Ascending aorta (tissue), 2 donors: ENCODE measurements at places on chromosomes 5 and 9.

- no peak for DNase-seq
Observed at GRCh38 chr5:180334176-180334575, 19.0 kb downstream of the GFPT2 start.

DNA sequence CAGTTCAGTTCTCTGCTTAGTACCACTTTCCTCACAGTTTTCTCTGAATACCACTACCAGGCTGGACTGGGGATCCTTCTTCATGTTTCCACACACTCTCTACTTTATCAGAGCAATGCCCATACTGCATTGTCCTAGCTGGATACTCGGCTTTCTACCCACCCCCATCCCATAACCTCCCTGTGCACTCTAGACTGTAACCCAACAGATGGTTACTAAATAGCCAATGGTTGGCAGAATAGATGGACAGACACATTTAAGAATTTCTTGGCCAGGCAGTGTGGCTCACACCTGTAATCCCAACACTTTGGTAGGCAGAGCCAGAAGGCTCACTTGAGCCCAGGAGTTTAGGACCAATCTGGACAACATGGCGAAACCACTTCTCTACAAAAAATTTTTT lies 22.8 kb downstream of the CDK5RAP2 start:
- no peak for DNase-seq

DNA sequence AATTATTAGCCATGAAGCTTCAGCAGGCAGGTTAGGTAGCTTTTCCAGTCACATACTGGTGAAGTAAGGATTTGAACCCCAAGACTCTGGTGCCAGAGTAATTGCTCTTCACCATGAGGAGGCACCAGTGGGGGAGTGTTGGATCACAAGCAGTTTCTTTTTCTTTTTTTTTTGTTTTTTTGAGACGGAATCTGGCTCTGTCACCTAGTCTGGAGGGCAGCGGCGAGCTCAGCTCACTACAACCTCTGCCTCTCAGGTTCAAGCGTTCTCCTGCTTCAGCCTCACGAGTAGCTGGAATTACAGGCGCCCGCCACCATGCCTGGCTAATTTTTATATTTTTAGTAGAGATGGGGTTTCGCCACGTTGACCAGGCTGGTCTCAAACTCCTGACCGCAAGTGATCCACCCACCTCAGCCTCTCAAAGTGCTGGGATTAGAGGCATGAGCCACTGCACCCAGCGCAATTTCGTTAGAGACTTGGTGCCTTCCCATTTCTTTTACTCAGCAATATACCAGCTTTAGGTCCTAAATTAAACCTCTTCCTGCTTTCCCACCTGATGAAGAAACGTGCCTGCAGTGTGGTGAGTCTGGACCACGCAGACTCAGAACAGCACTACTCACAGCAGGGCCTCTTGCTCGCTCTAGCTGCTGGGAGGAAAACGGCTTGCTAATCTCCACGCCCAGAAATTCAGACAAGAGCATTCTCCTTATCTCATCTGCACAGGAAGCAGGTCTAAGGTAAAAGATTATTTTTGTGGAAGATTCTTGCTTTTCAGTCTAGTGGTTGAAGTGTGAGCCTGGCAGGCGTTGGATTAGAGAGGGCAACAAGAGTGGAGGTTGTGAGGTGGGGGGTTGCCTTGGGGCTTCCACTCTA lies at the start of gene S100Z:
Gene S100Z, plus strand, starts transcription at position 596 of the 873 bp plus-strand sequence. CDS start 25,346 bp downstream, outside the sequence.
- DNase-seq = no peak

GRCh38 chr9:84121991-84122523 lies 141.5 kb downstream of the RMI1 start:
- DNase-seq = no peak

DNA sequence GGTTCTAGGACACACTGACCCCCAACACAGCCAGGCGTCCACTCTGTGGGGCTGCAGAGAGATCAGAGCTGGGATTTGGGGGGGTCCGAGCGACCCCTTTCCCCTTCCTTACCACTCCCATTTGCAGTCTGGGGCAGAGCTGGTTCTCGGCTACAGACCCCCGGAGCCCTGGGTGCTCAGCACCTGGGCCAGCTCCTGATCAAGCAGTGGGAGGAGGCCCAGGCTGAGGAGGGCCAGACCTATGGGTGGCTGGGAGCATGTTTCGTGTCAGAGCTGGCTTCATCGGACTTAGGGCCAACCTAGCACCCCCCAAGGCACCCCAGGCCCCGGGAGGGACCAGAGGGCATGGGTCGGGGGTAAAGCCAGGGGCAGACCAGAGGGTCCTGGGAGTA lies 7.6 kb downstream of the GRIN1 start:
- no peak for DNase-seq

DNA sequence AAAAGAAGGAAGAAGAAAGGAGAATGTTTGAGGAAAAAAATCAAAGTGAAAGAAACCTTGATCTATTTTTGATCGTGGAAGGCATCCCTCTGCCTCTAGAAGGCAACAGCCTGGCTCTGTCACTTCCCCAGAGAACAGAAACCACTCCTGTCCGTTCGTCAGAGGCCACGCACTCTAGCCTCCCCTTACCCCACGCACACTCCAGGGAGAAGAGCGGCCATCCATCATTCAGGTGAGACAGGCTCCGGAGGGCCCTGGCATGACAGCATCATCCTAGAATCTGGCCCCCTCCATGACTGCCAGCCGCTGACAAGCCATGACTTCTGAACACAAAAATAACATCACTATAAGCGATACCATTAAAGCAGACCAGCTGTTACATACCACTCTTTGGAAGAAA lies 135.8 kb downstream of the ROR2 start:
- no peak for DNase-seq
